CD4-positive, CD25-positive, alpha-beta regulatory T cell (primary cell): ENCODE measurements at places on chromosomes 5 and 9. TPM values are rescaled to one million over a fixed set of nuclear protein-coding genes. Genes with fewer than 3 reads are reported as not detected.

SLC28A3 gene
- not detected for total RNA-seq

ZNF474 gene
- total RNA-seq = 0.20 TPM

SERINC5 gene
- total RNA-seq = 80.3 TPM

SPATA24 gene
- total RNA-seq = 4.4 TPM

SIT1 gene
- total RNA-seq = 76.9 TPM

CER1 gene
- not detected for total RNA-seq

SAXO1 gene
- 0.30 TPM for total RNA-seq

NDUFAF2 gene
- 11.2 TPM for total RNA-seq

SPINK7 gene
- total RNA-seq = not detected

TSSK1B gene
- total RNA-seq = not detected

PCSK5 gene
- 2.0 TPM for total RNA-seq

EQTN gene
- total RNA-seq = not detected

LRRC8A gene
- 39.7 TPM for total RNA-seq

SWI5 gene
- 10.6 TPM for total RNA-seq

PCDHGB2 gene
- 0.20 TPM for total RNA-seq
